ENCODE measurements at places on chromosomes 6 and 20.

GRCh38 chr6:20538131-20538662, 3.9 kb downstream of the CDKAL1 start:
- no peak for DNase-seq

DNA sequence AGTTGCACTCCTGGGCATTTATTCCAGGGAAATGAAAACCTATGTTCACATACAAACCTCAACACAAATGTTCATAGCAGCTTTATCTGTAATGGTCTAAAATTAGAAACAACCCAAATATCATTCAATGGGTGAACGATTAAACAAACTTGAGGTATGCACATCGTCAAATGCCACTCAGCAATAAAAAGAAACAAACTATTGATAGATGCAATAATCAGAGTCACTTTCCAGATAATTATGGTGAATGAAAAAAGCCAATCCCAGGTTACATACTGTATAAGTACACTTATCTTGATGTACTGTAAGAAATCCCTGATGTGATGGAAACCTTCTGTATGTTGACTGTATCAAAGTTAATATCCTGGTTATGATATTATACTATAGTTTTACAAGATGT, 38.8 kb downstream of the RNF24 start:
- DNase-seq, result no peak

- DNase-seq, result peak; percentile 23
These were observed 125.8 kb downstream of the MRPL14 start for GRCh38 chr6:44001318-44002066.

DNA sequence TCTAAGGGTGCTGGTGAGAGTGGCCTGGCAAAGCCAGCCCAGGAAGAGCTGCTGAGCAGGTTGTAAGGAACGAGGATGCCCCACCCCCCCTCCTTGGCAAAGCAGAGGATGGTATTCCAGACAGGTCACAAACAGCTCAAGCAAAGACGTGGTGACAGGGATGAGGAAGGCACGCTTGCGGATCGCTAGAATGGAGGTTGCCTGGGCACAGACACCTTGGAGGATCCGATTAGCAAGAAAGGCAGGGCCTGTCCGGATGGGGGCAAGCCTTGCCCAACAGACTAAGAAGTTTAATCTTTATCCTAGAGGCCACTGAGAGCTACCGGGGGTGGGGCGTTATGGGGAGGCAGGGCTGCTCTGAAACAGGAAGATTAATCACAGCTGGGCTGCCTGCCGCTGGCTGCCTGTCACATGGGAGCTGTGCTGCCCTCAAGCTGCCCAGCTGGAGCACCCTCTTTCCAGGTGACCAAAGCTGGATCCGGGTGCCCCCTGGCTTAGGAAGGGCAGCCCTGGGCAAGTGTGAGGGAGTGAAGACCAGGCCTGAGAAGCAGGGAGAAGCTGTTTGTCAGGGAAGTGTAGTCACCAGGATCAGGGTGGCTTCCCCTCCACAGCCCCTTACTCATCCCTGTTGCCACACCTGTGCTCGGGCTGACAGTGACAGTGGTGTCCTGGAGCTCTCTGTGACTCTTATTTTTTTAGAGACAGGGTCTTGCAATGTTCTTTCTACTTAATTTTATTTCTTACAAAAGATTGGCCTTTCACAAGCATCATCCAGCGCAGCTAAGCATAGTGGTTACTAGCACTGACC, 9.1 kb upstream of the MAPK13 start:
- DNase-seq, result peak; percentile 60

DNA sequence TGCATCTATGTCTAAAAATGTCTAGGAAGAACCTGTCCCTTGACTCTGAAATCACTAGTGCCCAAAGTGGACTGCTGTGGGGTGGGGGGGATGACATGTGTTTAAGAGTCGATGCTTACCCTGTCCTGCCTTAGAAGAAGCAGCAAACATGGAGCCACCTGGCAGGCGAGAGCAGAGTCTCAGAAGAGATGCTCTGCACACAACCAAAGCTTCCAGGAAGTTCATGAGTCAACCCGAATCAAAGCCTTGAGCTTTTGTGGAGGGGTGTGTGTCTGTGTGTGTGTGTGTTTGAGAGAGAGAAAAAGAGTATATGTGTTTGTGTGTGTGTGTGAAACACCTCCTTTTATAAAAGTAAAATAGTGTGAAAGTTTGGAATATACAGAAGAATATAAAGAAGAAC, 269.9 kb downstream of the ALDH8A1 start:
- DNase-seq, result peak; percentile 37

DNA sequence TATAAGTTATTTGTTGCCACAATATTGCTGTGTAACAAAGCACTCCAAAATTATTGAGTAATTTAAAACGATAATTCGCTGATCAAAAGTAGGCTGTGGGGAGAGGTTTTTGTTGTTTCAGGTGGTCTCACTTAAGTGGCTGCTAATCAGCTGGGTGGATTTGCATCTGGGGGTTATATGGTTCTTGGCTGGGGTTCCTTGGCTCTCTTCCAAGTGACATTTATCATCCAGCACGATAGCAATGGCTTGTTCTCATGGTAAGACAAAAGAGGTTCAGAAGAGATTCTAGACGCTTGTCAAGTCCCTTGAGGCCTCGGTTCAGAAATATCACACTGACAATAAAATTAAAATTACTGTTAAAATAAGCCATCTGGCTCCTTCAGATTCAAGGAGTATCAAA, 1648.8 kb downstream of the GRIK2 start:
- no peak for DNase-seq

GRCh38 chr6:66949191-66949661, 1242.2 kb upstream of the EYS start:
- DNase-seq, result no peak

DNA sequence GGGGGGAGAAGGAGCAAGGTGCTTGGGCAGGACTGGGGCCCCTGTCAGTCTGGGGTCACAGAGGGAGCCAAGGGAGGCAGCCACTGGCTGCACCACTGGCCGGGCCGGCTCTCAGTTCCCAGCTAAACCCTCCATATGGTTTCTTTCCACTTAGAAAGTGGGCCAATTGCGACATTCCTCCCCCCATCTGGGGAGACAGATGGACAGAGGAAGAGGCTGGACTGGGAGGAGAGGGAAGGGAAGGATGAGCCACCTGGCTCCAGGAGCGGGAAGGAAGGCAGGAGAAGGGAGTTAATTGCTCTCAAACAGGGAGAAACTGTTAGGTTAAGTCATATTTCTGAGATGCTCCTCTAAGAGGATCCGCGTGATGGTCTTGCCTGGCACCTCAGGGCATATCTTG, 82.2 kb downstream of the GRM4 start:
- no peak for DNase-seq

- DNase-seq, result no peak
These were observed 10.2 kb upstream of the FOXF2 start for GRCh38 chr6:1379017-1379787.

- DNase-seq, result no peak
These were observed 60.1 kb upstream of the E2F3 start for GRCh38 chr6:20341564-20341963.

- peak; percentile 94 for DNase-seq
These were observed 69.6 kb downstream of the JAG1 start for GRCh38 chr20:10603971-10604864.

DNA sequence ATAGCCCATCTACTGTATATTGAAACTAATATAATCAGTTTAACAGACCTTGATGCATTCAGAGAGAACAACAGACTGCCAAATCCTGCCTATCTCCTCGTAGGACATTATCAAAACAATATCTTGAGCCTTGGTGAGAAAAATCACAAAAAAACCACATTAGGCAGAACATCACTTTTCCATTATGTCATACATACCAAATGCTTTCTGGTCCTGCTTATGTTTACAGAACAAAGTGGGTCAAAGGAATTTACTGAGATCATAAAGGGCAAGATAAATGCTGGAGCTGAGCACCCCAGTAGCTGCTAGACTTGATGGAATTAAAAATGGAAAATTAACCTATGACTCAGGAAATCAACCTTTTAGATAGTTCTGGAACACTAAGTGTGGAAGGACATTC, 195.3 kb upstream of the KCNK16 start:
- no peak for DNase-seq

GRCh38 chr20:17647391-17648314, 34.4 kb downstream of the RRBP1 start:
- DNase-seq, result no peak

DNA sequence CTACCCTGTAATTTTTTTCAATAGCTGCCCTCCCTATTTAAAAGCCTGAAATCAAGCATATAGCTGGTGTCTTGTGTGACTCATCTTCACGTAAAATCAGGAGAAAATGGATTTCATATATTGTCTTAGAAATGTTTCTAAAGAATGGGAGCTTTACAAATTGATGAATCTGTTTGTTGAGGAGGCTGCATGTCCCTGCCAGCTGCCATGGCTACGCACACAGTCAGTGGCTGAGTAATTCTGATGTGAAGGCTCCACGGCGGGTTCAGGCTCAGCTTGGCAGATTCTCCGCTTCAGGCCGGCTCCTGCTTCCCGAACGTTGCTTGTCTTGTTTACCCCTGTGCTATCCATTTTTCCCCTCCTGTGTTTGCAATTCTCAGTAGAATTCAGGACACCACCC, 82.8 kb downstream of the CCDC170 start:
- DNase-seq, result no peak

DNA sequence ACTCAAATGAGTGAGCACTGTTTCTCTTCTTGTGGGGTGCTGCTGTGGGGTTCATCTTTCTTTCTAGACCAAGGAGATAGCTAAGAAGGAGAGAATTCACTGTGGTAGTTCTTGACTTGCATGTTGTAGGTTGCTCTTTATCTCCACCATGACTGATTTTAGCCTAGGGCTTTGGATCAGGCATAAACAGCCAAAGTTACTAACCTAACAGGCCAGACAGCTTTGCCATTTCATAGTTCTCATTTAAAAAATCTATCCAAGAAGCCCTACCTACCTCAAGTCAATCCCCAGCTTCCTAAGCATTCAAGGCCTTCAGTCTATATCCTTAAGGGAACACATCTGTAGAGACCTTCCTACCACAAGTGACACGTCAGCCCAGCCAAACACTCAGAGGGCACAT, 107.9 kb upstream of the CARMIL1 start:
- no peak for DNase-seq

- no peak for DNase-seq
These were observed 117.2 kb upstream of the CD93 start for GRCh38 chr20:23203310-23203709.

- no peak for DNase-seq
These were observed 360.1 kb downstream of the TAF4 start for GRCh38 chr20:61705386-61706258.

GRCh38 chr6:446418-447366, 55.1 kb downstream of the IRF4 start:
- DNase-seq, result no peak

- peak; percentile 25 for DNase-seq
These were observed 33.9 kb downstream of the KIZ start for GRCh38 chr20:21159658-21160380.

- DNase-seq, result no peak
These were observed 184.2 kb upstream of the RALGAPA2 start for GRCh38 chr20:20896606-20897005.

DNA sequence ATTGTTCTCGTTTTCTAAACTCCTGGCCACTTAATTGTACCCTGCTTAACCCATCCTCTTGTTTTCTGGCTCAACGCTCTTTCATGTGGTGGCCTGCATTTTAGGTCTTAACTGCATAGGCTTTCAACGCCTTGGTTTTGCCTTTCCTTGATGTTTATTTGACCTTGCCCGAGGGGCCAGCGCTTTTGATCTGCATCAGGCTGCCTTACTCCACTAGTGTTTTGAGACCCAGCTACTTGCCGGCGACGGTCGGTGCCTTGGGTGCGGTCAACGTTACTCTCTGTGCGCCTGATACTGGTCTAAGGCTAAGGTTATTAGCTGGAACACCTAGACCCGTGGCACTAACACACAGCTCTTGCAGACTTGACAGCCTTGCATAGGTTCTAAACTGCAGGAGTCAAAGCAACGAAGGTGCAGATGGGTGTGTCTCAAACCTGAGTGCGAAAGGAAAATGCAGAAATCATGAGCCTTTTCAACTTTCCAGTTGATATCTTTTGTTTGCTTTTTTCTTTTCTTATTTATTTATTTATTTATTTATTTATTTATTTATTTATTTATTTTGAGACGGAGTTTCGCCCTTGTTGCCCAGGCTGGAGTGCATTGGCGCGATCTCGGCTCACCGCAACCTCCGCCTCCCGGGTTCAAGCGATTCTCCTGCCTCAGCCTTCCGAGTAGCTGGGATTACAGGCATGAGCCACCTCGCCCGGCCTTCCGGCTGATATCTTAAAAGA, 138.8 kb downstream of the HFE start:
- no peak for DNase-seq

GRCh38 chr6:3529232-3529631, 72.4 kb upstream of the SLC22A23 start:
- DNase-seq, result no peak

GRCh38 chr6:134021396-134022122, 30.9 kb downstream of the SLC2A12 start:
- DNase-seq, result no peak

- DNase-seq, result no peak
These were observed 601.2 kb downstream of the CDH26 start for GRCh38 chr20:60559462-60559861.

- no peak for DNase-seq
These were observed 36.1 kb upstream of the NAA20 start for GRCh38 chr20:19981031-19981451.

- no peak for DNase-seq
These were observed 12.6 kb upstream of the ADA start for GRCh38 chr20:44664131-44664530.

DNA sequence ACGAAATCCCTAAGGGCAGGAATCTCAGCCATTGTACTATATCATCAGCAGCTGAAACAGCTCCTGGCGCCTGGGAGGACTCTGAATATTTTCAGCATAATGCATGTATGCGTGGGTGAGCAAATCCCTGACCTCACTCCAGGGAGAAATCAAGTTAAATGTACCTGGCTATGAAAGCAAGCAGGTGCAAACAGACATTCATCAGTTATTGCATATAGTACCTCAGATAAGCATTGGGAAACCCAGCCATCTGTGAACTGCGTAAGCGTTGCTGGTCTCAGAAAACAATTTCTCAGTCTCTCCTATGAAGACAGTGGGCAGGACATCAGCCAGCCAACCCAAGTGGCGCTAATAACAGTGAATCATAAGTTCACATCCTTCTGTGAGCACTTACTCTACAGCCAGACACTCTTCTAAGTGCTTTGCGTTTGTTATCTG, 622.6 kb downstream of the EPM2A start:
- DNase-seq, result no peak

GRCh38 chr20:8435285-8436035, 303.4 kb downstream of the PLCB1 start:
- DNase-seq, result no peak

DNA sequence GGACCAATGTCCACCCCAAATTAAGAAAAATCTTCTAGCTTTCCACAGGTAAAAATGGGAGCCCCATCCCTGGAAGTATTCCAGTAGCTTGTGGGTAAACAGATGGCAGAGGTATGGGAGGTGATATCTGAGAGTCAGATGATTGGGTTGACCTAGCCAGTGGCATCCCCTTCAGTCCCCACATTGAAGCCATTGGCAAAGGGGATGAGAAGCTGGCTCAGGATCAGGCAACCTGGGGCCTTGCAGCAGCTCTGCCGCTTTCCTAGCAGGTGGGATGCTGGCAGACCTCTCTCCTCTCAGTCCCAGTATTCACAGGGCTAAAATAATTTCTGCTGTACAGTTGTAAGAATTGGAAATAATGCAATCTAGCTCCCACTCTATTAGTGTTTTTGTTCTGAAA, 108.9 kb upstream of the KCNG1 start:
- no peak for DNase-seq

GRCh38 chr6:169101981-169102380, 151.7 kb downstream of the THBS2 start:
- DNase-seq, result peak; percentile 66

GRCh38 chr6:37555040-37555781, 55.5 kb upstream of the CCDC167 start:
- DNase-seq, result no peak
